Endothelial cell (in vitro differentiated cells): ENCODE measurements at places on chromosomes 6 and 20. TPM values are rescaled to one million over a fixed set of nuclear protein-coding genes. Genes with fewer than 3 reads are reported as not detected.

MICAL1 gene
- 19.9 TPM for total RNA-seq

HS3ST5 gene
- total RNA-seq, result 0.51 TPM

DNA sequence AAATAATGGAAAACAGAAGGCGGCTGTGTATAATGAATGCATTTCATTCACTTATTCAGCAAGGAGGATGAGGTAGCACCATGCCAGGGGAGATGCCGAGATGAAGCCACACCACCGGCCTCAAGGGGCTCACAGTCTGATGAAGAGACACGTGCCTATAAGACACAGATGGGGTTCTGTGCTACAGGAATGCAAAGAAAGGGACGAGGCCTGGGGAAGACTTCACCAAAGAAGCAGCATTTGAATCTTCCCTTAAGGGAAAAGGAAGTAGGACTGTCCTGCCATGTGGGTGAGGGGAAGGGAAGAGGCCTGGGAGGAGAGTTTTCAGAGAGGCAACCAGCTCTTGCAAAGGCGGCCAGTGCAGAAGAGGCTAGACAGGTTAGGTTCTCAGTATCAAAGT is 98.9 kb downstream of the PSMG4 start:
- DNase-seq, result no peak

DNA sequence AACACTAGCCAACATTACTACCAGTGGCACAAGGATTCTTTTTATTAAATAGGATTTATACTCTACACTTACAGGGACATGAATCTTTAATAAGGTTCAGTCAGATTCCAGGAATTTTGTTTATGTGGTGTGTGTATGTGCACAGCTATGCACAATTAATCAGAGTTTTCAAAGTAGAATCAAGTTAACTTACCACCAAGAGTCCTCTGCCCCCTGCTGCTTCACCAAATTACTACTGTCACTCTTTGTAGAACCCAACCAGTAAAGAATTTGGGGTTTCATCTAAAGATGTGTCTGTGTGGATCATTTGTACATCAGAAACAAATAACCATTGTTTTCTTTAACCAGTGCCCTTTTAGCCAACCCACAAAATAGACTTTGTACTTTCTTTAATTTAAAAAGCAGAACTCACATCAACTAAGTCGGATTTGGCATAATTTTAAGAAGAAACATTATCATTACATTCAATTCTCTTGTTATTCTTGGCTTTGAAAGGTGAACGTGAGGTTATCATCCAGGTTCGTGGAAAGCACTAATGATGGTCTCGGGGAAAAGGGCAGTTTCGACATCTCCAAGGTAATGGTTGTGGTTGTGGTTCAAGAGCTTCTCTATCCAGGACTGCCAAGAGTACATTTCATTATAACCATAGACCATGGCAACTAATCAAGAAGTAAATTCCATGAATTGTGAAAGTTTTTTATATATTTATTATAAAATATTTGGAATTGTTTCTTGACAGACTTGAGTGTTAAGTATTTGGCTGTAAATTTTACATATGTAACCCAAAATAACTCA is 514.3 kb upstream of the ID4 start:
- DNase-seq, result no peak

GRCh38 chr20:38406476-38406875 is 28.7 kb downstream of the SNHG17 start:
- DNase-seq, result no peak
